SW480 (cell line): ENCODE measurements at places on chromosomes 2 and 18.

- DNase-seq = peak; percentile 46
Measured at GRCh38 chr18:74745633-74746403, 148.1 kb downstream of the ZNF407 start.

GRCh38 chr2:230636684-230637271, 75.9 kb upstream of the CAB39 start:
- no peak for DNase-seq

GRCh38 chr18:24396082-24396633, 1.5 kb downstream of the OSBPL1A start:
- DNase-seq = no peak

DNA sequence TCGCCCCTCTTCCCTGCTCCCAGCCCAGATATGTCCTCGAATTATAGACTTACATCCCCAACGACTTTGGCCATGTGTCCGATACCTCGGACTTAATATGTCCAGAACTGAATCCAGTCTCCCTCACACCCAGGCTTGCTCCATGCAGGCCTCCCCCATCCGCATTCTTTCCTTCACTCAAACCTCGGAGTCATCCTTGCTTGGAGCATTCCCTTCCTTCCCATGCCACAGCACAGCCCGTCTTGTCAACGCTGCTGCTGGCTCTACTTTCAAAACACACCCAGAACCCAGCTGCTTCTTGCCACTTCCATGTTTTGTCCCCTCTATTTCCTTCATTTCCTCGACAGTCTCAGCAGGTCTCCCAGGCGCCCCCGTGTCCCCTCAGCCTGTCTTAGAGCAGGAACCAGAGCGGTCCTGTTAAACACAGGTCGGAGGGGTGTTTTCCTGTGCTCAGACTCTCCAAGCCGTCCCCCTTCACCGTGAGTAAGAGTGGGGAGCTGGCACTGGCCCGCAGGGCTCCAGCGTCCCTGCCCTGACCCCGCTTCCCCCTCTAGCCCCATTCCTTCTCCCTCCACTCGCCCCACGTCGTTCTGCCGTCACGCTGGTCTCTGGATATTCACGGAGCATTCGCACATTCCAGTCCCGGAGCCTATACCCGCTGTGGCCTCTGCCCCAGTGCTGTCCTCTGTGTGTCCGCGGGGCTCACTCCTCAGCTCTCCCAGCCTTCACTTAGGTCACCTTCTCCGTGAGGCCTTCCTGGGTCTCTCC, 54.4 kb downstream of the VAPA start:
- no peak for DNase-seq

GRCh38 chr2:18518116-18519111, 42.0 kb downstream of the RDH14 start:
- no peak for DNase-seq

GRCh38 chr2:181036445-181036844, 56.0 kb downstream of the UBE2E3 start:
- DNase-seq = no peak

DNA sequence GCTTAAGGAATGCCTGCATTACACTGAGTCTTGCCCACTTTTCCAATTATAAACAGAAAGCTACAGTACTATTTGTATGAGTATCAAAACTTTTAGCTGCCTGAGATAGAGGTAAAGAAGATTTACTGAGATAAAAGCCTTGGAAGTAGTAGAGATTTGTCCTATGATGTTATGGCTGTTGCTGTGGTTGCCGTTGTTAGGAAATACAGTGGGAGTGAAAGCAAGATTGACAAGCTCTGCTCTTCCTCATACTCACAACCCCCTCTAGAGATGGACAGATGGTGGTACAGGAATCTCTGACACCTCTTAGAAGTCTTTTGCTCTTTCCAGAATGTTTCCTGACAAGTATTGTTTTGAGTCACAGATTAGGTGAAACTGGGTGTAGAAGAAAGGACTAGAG, 242.5 kb downstream of the RPIA start:
- peak; percentile 62 for DNase-seq
